ENCODE measurements at places on chromosomes 5 and 9.

GRCh38 chr5:169106911-169107706, 193.8 kb downstream of the SLIT3 start:
- DNase-seq, result no peak

- DNase-seq, result no peak
Observed at GRCh38 chr5:18850216-18850615, 1137.8 kb downstream of the CDH18 start.

GRCh38 chr9:127307802-127308201, 43.2 kb downstream of the GARNL3 start:
- no peak for DNase-seq

GRCh38 chr5:56601641-56602071, 213.7 kb upstream of the MAP3K1 start:
- no peak for DNase-seq
